Activated T-helper 1 cell treated with Interleukin-2 at 50 U/mL for 16 hours (primary cell): ENCODE measurements at places on chromosomes 12 and 14.

DNA sequence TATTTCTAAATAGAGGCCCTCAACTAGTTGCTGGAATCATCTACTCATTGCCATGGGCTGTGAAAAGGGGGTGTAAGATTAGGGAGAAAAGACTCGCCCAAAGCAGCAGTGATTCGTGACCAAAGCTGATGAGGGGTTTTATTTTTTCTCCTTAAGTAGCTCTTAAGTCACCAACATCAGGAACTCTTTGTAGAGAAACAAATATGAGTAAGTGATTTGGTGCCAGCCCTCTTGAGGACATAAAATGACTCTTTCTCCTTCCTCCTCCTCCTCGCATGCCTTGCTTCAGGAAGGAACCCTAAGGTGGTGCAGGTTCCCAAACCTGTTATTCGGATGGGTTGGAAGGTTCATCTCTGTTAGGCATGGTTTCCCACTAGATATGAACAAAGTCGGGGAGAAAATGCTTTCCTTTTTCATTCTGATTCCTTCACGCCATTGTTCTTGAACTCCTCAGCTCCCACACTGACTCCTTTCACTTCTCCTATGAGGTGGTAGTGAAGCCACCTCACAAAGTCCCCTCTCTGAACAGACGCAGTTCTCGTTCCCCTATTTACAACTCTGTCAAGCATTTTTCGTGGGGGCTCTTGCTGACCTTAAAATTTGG, 113.4 kb downstream of the ETV6 start:
- DNase-seq = no peak

GRCh38 chr14:50823051-50823761, 7.8 kb downstream of the NIN start:
- no peak for DNase-seq

DNA sequence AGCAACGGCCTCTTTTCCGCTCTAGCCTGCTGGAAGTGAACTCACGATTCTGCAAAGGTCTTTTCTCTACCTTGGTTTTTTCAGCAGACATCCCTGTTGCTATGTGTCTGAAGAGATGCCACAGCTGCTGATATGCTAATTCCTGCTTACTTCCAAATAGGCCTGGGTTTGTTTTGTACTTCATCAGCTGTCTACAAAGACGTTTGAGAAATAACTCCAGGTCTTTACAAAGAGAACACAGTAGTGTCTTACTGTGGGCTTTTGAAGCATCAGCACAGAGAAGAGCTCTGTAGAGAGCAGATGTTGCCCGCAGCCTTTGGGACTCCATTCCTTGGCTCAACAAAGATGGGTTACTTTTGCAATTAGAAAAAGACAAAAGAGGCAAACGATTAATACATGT, 1366.5 kb downstream of the AACS start:
- no peak for DNase-seq

GRCh38 chr12:40827683-40828592, 135.7 kb downstream of the CNTN1 start:
- DNase-seq = no peak

- DNase-seq = no peak
These were observed 28.7 kb downstream of the CRACR2A start for GRCh38 chr12:3723916-3724805.

- no peak for DNase-seq
These were observed 58.9 kb downstream of the FBXO34 start for GRCh38 chr14:55329999-55330710.

DNA sequence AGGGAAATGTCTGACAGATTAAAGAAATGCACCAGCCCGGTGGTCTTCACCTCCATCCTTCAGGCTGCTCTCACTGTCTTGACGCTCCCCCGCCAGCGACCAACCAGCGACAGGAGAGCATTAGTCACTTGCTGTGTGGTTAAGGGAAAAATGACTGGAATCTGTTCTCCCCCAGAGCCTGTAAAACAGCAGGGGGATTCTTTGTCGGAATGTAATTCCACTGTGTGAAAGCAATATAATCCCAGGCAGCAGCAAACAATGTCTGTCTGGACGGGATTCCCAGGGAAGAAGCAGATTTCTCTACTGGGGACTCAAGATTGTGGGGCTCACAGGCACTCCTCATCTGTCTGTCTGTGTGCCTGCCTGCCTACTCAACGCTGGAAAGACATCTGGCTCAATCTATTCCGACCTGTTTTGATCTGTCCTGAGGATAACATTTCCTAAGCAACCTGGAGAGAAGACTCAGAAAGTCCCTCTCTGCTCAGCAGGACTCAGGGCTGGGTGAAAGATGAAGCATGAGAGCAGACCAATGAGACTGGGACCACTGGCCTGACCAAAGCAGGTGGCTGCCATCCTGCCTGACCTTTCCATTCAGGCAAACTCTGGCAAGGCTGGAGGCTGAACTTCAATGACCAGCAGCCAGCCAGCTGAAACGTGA, 54.6 kb downstream of the NUAK1 start:
- DNase-seq = no peak

GRCh38 chr12:112907415-112908157, 824 bp downstream of the OAS1 start:
- no peak for DNase-seq

DNA sequence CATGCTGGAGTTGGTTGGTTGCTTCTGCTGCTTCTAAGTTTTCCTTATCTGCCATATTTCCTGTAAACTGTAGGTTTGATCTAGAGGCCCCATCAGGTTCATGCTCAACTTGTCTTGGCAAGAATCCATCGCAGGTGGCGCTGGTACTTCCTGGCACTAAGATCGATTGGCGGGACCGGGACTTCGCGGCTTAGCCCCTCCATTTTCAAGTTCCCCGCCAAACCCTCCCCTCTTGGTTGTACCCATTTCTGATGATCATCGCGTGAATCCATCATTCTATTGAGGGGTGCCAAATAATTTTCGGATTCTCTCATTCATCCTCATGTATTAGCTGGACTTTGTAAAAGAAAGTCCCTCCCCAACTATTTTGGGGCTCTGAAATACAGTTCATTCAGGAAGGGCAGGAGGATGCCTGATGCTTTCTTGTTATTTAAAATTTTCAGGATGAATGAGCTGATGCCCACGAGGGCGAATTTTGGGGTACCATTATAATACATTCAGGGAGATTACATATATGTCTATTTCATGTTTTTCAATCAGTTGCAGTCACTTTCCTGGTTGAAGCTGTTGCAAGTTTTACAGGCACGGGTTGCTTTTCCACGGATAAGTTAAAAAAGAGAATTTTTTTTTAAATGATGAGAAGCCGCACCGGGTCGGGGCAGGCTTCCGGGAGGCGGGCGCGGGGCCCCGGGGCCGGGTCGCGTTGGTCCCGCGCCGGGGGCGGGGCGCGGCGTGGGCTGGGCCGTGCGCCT, 395 bp upstream of the BRI3BP start:
- DNase-seq = peak; percentile 67

DNA sequence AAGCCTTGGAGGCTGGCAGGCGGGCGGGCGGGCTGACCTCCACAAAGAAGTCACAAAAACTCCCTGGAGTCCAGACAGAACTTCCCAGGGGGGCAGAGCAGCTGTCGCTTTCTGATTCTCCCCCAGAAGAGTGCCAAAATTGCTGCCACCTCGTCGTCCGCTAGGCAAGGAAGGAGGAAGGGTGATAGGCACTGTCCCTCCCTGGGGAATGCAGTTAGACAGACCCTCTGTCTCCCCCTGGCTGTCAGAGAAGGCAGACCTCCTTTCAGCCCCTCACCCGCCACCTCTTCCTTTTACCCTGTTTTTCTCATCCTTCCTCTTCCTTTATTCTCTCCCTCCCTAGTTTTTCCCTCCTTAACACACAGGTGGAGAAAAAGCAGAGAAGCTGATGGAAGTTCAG, 18.7 kb downstream of the GRIN2B start:
- DNase-seq = no peak
